Lung (tissue), 17 donors: ENCODE measurements at places on chromosomes 5 and 9. TPM values are rescaled to one million over a fixed set of nuclear protein-coding genes. Genes with fewer than 3 reads are reported as not detected.

DNA sequence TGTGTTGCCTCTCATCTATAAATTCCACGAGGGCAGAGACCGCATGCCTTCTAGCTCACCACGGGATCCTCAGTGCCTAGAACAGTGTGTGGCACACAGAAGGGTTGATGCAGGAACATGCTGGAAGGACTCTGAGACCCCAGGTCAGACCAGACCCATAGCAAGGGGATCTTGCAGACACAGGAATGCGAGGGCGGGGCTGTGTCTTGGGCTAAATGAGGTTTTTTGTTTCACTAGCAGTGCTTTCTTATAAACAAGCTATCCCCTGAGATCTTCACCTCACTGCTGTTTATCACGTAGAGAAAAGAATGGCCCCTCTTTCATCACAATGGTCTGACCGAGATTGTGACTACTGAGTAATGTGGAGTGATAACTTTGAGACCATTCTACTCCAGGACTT is 122.4 kb downstream of the IRX2 start:
- H3K27me3 ChIP-seq: peaks cover 27% of the 10 kb centered on the region
- DNase-seq: no peak
- no peak overlapping the region for H3K27ac ChIP-seq
- H3K36me3 ChIP-seq: no peaks in the 10 kb centered on the region

GRCh38 chr5:122773619-122774018 is 1.3 kb upstream of the SNX2 start:
- no peaks in the 10 kb centered on the region for H3K36me3 ChIP-seq
- no peaks in the 10 kb centered on the region for H3K27me3 ChIP-seq
- H3K4me3 ChIP-seq: no peak overlapping the region
- H3K27ac ChIP-seq: no peak overlapping the region
- no peak for DNase-seq

DNA sequence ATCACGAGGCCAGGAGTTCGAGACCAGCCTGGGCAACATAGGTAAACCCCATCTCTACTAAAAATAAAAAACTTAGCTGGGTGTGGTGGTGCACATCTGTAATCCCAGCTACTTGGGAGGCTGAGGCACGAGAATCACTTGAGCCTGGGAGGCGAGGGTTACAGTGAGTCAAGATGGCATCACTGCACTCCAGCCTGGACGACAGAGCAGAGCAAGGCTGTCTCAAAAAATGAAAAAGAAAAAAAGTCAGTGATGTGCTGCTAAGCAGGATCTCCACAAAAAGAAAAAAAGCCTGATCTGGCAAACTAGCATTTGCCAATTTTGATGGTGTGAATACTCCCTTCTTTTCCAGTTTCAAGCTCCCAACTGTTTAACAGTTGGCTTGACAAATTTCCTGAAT is 21.9 kb downstream of the F2R start:
- no peaks in the 10 kb centered on the region for H3K27me3 ChIP-seq
- no peak overlapping the region for H3K27ac ChIP-seq
- DNase-seq: no peak
- H3K4me1 ChIP-seq: no peaks in the 10 kb centered on the region
- peaks cover 2% of the 10 kb centered on the region for H3K36me3 ChIP-seq

Gene SPATA31D3
- not detected for total RNA-seq

Gene ANXA2R
- 4.0 TPM for total RNA-seq

DNA sequence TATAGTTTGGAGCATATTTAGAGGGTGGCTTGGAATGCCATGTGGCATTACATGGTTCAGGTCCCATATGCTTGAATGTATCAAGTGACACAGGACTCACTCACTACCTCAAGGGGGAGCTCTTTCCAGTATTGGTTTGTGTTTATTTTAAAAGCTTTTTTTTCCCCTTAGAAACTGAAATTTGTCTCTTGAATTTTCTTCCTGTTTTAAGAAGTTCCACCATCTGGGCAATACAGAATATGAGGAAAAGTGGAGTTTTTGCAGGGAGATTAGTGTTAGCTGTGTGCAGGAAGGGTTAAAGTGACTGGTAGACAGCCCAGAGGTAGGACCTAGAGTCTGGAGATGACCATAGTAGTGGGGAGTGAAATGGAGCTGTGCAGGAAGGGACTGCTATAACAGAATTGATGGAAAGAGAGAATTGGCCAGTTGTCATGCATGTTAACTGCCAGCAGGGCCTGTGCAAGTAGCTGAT is 36.6 kb downstream of the CTNNA1 start:
- no peaks in the 10 kb centered on the region for H3K27me3 ChIP-seq
- H3K36me3 ChIP-seq: peaks cover 9% of the 10 kb centered on the region
- H3K4me1 ChIP-seq: peaks cover 2% of the 10 kb centered on the region
- DNase-seq: peak; percentile 44
- H3K27ac ChIP-seq: no peak overlapping the region
- no peak overlapping the region for H3K4me3 ChIP-seq

GRCh38 chr9:124513376-124513994 is 6.3 kb upstream of the NR5A1 start:
- H3K27me3 ChIP-seq: no peaks in the 10 kb centered on the region
- H3K36me3 ChIP-seq: no peaks in the 10 kb centered on the region
- H3K4me1 ChIP-seq: peaks cover 22% of the 10 kb centered on the region
- DNase-seq: no peak
- no peak overlapping the region for H3K4me3 ChIP-seq

Gene EPB41L4A
- total RNA-seq: 23.0 TPM

- no peaks in the 10 kb centered on the region for H3K27me3 ChIP-seq
- no peaks in the 10 kb centered on the region for H3K4me1 ChIP-seq
- peak; percentile 79 for DNase-seq
These were observed 146.4 kb upstream of the TNC start for GRCh38 chr9:115264313-115264712.

DNA sequence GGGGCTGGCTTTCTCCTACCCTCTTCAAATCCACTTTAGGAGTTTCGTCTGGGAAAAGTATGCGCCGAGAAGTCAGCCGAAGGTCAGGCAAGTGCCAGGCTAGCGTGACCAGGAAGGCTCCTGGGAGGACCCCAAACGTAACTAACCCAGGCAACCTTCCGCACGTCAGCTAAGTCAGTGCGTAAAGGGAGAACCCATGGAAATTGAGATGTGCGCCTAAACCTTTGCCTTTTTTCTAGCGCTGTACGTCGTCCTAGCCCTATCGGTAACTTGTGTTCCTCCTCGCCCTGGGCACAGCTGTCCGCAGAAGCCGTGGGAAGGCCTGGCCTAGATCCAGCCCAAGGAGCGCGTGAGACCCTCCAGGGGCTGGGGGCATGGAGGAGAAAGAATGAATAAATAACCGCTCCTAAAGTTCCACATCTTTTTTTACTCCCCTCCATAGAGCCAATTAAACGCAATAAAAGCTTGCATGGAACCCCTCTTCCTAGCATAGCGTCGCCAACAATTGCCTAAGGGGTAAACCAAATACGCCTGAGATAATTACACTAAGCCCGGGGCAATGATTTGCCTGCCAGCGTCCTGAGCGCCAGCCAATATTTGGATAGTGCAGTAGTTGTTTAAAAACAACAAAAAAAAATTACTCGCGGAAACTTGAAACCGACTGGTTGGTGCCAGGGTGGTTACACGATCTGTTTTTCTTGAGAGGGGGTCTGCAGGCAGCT is 4.0 kb upstream of the FOXB2 start:
- H3K27me3 ChIP-seq: peaks cover 90% of the 10 kb centered on the region
- H3K4me1 ChIP-seq: peaks cover 8% of the 10 kb centered on the region
- H3K27ac ChIP-seq: no peak overlapping the region
- no peak overlapping the region for H3K4me3 ChIP-seq
- no peak for DNase-seq

Gene PCDHB5
- 4.8 TPM for total RNA-seq

DNA sequence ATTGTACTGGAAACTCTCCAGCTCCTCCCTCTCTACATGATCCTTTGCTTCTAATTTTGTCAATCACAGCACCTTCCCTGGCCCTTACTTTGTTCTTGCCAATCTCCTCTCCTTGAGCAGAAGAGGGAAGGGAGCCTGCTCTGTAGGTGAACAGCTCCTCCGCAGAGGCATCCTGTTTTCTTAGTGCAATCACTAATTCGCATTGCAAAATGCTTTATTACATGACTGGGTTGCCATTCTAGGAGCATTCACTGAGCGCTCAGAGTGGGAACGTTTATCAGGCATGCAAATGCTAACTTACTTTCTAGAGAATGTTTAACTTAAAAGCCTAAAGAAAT is 416 bp upstream of the SNX18 start:
- no peak overlapping the region for H3K4me3 ChIP-seq
- H3K27me3 ChIP-seq: no peaks in the 10 kb centered on the region
- DNase-seq: no peak
- peaks cover 13% of the 10 kb centered on the region for H3K4me1 ChIP-seq
- H3K27ac ChIP-seq: no peak overlapping the region
- peaks cover 8% of the 10 kb centered on the region for H3K36me3 ChIP-seq

Gene TLX3
- total RNA-seq: not detected

Gene TMOD1
- 2.4 TPM for total RNA-seq

Gene FREM1
- 21.8 TPM for total RNA-seq

Gene TPPP
- total RNA-seq: 6.4 TPM

- H3K36me3 ChIP-seq: peaks cover 34% of the 10 kb centered on the region
- peak; percentile 68 for DNase-seq
- no peak overlapping the region for H3K4me3 ChIP-seq
- no peaks in the 10 kb centered on the region for H3K27me3 ChIP-seq
- H3K27ac ChIP-seq: no peak overlapping the region
- no peaks in the 10 kb centered on the region for H3K4me1 ChIP-seq
These were observed 21.1 kb upstream of the TERT start for GRCh38 chr5:1315709-1316587.

Gene PCDHGA6
- 4.9 TPM for total RNA-seq

DNA sequence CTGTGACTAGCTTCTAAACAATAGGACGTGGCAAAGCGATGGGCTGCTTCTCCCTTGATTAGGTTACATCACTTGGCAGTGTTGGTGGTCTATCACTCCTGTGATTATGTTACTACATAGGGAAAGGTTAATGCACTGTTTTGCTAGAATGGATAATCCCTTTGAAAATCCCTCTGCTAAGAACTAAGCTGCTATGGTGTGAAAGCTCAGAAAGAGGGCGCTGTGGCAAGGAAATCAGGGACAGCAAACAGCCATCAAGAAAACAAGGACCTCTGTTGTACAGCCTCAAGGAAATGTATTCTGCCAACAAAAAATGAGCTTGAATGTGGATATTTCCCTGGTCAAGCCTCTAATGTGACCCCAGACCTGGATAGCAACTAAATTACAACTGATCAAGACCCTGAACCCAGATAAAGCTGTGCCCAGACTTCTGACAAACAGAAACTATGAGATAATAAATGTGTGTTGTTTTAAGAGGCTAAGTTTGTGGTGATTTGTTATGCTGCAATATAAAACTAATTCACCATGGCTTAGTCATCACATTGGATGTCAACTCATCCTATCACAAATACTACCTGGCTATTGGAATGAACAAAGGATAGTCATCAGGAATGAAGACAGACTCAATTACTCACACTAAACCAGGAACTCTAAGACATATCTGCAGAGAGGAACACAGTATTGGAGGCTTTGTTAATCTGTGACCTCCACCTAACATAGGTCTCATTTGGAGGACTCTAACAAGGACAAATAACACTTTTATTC is 1215.9 kb downstream of the EFNA5 start:
- H3K27me3 ChIP-seq: no peaks in the 10 kb centered on the region
- no peak overlapping the region for H3K27ac ChIP-seq

DNA sequence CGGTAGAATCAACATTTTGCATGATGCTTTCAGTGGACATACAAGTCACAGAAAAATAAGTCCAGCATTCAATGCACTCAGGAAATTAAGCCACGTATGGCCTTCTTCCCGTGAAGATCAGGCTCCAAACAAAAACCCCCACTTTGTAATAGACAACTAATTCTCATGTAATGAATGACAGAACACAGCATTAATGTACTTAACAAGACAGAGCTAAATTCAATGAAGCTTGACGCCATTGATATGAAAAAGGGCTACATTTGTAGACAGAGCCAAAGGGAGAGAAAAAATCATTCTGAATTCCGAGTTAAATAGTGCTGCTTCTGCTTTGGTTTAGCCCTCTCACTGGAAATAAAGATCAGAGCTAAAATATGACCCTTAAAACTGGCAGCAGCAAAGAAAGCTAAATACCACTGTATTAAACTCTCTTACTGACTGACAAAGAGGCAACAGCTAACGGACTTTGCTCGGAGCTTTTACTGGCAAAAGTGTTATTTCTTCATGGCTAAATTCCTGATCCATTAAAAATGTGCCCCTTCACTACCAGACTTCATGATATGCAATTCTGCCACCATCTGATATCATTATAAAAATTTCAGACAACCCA is 250.5 kb downstream of the BNC2 start:
- no peaks in the 10 kb centered on the region for H3K27me3 ChIP-seq
- peak; percentile 62 for DNase-seq
- H3K4me1 ChIP-seq: no peaks in the 10 kb centered on the region
- no peak overlapping the region for H3K27ac ChIP-seq

GRCh38 chr5:139984816-139985215 is 58.3 kb downstream of the NRG2 start:
- H3K4me3 ChIP-seq: no peak overlapping the region
- H3K27me3 ChIP-seq: no peaks in the 10 kb centered on the region
- no peak for DNase-seq
- no peaks in the 10 kb centered on the region for H3K4me1 ChIP-seq
- no peak overlapping the region for H3K27ac ChIP-seq

GRCh38 chr9:114777821-114778609 is 27.8 kb downstream of the TNFSF15 start:
- no peaks in the 10 kb centered on the region for H3K27me3 ChIP-seq
- no peak overlapping the region for H3K4me3 ChIP-seq
- H3K4me1 ChIP-seq: no peaks in the 10 kb centered on the region
- H3K27ac ChIP-seq: no peak overlapping the region

DNA sequence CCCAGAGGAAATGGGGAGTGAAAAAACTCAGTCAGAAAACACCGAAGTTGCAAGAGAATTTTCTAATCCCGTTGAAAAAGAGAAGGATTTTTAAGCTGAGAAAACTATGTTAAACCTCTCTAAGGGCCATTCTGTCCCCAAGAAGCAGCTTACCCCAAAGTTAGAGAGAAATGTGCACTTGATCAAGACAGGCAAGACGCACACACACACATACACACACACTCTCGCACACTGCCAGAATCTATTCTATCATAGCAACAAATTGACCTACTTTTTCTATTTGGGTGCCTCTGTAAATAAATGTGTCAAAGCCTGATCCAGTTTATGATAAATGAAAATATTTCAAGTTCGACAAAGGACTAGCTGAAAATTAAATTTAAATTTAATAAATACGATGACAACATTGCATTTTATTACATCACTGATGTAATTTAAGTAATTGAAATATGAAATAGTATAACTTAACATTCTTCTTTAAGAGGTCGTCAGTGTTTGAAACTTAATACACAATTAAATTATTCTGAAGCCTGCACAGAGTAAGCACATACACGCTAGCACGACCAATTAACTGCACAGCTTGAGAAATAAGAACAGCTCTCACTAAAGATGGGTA is 5.9 kb downstream of the NFIL3 start:
- H3K36me3 ChIP-seq: no peaks in the 10 kb centered on the region
- peaks cover 17% of the 10 kb centered on the region for H3K4me1 ChIP-seq
- no peak overlapping the region for H3K4me3 ChIP-seq
